T-helper 2 cell (primary cell): ENCODE measurements at places on chromosomes 6 and 20.

- DNase-seq: no peak
Measured at GRCh38 chr20:43926287-43927050, 11.8 kb downstream of the TOX2 start.

DNA sequence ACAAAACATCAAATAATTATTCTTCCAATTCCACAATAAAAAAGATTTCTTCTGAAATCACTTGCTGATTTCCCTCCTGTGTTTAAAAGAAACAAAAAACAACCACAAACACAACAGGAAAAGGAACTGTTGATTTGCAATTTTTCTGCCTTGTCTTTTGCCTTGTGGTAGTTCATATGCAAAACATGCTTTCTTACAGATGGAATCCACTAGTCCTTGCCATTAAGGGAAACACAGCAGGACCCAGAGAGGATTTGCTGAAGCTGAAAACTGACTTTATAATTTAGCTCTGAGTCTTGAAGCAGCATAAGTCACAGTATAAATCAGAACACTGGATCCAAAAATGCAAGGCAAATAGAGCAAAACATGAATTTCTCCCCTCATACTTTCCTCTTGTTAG lies 328.8 kb downstream of the PHF3 start:
- DNase-seq: no peak

DNA sequence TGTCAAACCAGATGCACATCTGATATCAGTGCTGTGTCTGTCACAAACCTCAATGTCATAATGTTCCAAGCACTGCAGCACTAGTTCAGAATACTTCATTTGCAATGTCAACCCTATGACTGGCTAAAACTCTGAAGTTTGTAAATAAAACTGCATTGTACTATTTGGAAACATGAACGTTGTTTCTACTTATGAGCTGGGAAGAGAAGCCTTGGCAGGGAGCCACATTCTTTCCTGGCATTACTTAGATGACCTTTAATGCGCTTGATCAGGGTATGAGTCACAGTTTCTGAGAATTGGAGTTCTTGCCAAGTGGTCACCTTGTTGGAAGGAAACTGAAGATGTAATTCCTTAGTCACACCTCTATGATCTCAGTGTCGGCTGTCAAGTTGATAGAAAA lies 664.8 kb upstream of the MMS22L start:
- no peak for DNase-seq

GRCh38 chr20:62571669-62572344 lies 70.5 kb upstream of the SLCO4A1 start:
- no peak for DNase-seq

DNA sequence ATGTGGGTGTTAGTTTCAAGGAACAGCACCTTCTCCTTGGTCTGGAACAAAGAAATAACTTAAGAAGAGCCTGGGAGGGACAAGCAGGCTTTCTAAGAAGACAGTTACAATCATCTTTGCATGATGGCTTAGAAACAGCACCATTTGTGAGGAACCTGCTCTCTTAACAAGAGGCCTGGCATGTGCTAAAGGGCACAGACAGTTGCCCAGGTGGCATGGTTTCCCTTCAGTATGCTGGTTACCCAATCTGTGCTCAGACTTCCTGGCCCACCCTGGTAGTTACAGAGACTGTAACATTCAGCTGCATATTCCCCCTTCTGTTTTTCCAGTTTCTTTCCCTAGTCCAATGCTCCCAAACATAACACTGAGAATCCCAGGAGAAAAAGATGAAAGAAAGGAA lies 84.0 kb downstream of the CHD6 start:
- no peak for DNase-seq

DNA sequence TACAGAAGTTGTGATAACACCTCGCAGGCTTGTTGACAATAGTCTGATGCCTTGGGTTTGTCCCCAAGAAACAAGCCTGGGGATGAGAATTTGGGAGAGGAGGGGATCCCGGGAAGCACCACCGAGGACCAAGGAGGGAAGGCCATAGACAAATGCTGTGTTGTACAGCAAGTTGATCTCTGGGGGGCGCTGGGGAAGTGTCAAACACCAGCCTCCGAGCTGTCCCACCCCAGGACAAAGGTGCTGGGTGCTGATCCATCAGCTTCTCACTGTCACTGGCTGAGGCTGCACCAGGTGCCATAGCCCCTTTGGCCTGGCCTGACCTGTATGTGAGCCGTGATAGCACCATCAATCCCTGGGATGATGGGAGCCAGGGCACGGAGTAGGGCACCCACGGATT lies 64.0 kb downstream of the SYNDIG1 start:
- no peak for DNase-seq

DNA sequence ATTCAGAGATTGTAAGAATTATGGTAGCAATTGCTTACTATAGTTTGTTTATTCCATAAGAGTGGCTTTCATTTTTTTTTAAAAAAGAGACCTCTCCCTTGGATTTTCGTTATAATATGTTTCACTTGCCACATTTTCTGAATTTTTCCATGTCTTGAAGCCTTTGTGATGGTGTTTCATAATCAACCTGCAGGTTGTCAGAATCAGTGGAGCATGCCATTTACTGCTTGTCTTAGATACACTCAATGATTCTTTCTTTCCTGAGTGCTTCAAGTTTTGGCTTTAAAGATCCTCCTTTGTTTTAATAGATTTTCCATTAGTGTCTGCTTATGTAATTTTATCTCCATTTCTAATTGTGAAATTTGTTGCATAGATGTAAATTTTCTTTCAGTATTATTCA lies 31.2 kb downstream of the KCNQ5 start:
- DNase-seq: no peak

- peak; percentile 89 for DNase-seq
Measured at GRCh38 chr6:136290410-136291010, 864 bp upstream of the BCLAF1 start.
